ENCODE measurements at places on chromosomes 5 and 9.

GRCh38 chr5:1099926-1100663, 11.8 kb downstream of the SLC12A7 start:
- DNase-seq: no peak

- DNase-seq: no peak
These were observed 277.1 kb downstream of the NR3C1 start for GRCh38 chr5:143126174-143127019.

DNA sequence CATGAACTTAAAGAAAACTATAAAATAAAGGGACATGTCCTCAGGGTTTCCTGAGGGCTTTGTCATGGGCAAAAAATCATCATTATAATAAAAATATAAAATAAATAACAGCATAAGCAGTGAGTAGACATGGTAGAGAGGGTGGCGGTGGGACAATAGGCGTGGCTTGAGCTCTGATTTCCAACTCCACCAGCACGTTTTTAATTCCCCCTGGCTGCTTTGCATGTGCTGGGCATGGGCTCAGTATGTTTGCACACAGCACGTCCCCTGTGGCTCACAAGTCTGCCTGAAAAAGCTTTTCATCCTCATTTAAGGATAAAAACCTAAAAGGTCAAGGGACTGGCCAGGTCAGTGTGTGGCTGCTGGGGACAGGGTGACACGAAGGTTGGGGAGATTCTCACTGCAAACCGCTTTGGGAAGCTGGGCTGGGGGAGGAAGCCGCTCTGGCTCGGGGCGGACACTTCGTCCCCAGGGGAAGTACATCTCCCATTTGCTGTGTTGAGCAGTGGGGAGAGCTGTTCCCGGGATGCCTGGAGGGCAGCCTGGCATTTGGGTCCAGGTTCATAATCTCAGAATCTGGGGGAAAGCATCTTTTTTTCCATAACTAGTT, 32.6 kb downstream of the NKX2-5 start:
- DNase-seq: no peak

GRCh38 chr9:81969971-81970370, 18.6 kb upstream of the SPATA31D1 start:
- DNase-seq: no peak

GRCh38 chr9:7246917-7247522, 489.2 kb downstream of the KDM4C start:
- DNase-seq: no peak

GRCh38 chr5:158812408-158812807, 287.3 kb downstream of the EBF1 start:
- DNase-seq: no peak

DNA sequence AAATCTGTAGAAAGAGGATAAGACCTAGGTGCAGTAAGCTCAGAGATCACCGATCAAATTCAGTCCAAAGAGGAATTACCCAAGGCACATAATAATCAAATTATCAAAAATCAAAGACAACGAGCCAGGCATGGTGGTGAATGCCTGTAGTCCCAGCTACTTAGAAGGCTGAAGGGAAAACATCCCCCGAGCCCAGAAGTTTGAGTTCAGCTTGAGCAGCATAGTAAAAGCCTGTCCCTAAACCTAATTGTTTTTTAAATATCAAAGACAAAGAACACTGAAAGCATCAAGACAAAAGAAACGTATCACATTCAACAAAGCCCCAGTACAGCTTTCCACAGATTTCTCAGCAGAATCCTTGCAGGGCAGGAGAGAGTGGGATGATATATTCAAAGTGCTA, 122.9 kb downstream of the CEP120 start:
- DNase-seq: no peak

- no peak for DNase-seq
These were observed 51.7 kb downstream of the LPAR1 start for GRCh38 chr9:110986529-110986928.

GRCh38 chr5:36637101-36637500, 30.7 kb downstream of the SLC1A3 start:
- DNase-seq: no peak

DNA sequence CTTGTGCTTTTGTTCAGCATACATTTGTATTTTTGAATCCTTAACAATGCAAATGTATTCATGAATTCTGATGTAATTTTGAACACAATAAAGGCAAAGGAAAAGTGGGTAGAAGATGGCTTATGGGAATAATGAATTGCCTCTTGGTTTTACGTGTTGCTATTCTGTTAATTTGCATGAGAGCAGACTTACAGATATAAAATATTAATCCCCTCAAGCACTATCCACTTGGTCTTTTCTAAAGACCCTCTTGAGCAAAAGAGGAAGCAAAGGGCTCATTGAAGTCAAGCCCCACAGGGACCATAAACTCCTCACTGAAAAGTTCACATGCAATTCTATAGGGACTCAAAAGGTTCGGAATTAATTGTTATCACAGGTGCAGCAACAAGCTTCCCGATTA, 51.9 kb downstream of the OSTF1 start:
- DNase-seq: no peak

DNA sequence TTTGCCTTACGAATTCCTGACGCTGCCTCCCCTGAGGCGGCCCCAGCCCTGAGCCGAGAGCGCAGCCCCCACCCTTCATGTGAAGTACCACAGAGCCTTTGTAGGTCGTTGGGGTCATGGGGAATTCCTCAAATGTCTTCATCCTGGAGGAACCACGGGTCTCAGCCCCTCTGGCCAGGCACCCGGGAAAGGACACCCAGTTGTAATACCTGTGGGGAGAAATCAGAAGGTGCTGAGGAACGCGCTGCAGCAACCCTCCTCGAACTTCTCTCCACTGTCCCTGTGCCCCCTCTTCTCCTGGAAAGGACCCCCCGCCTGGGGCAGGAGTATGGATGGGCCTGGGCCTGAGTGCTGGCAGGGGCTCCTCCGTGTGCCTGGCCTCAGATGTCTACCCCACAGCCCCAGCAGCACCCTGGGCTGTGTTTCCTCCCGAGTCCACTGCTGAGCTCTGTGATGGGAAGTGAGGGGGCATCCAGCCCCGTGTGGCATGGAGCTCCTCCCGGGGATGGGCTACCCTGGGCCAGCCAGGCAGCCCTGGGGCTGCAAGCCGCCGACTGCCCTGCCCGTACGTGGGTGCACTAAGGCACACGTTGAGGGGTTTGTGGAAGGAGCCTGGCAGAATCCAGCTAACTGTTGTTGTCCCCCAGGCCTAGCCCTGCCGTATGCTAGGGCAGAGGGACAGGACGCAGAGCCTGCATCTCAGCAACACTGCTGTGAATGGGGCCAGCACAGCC, 18.7 kb upstream of the SCGB3A1 start:
- DNase-seq: no peak

DNA sequence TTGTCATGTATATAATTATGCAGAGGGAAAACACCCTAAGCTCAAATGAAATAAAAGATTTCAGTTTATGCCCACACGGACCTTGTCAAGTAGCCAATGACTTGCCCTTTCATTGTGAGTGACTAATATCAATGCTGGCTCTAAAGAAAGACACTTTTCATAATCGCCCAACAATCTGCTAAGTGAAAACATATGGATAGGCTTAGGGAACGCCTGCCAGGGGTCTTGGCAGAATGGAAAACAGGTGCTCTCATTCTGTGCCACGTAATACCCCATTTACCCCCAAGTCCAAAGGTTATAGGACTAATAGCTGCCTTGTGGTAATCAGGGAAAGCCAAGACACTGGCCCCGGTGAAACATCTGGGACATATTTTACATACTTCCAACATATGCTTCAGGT, 157.7 kb downstream of the SLF1 start:
- DNase-seq: no peak

GRCh38 chr9:83330207-83331196, 207.7 kb downstream of the FRMD3 start:
- no peak for DNase-seq

DNA sequence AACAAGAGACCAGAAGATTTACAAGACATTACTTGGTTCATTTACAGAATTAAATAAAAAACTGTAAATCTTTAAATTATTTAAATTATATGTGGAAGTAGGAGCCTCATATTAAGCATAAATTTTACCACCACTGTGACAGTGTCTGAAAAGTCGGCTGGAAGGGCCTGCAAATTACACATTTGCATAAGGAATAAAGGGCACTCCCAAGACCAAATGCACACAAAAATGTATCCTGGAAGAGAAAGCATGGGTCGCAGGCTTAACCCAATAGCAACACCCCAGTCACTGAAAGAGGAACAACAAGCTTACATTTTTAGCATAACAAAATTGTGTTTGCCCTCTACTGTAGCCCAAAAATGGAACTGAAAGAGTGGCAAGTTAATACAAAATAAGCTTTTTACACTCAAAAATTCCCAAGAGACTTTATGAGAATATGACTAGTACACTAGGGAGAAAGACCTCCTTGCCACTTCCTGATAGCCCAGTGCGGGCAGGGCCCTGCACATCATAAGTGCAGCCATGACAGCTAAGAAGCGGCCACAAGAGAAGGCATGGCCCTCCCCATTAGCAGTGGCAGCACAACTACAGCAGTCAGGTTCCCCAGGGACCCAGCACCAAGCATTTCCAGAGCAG, 482.0 kb downstream of the DTWD2 start:
- DNase-seq: no peak

DNA sequence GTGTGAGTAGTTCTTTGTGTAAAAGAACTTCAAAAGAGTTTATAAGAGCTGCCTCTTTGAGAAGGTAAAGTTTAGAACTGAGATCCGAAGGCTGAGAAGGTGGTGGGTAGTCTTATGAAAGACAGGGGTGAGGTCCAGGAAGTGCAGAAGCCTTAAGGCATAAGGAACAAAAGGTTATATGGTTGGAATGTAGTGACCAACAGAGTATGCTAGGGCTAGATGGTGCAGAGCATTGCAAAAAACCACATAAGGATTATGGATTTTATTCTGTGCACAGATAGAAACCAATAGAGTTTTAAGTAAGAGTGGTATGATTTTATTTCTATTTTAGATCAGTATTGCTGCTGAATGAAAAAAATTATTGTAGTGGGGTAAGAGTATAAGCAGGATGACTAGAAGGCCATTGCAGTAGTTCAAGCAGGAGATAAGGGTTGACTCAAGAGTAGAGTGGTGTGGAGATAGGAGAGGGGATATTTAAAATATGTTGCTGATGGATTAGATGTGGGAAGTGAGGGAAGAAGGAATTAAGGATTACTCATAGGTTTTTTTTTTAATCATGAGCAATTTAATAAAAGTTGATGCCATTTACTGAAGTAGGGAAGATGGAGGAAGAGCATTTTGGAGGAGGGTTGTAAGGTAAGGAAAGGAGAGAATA, 3.7 kb downstream of the RECK start:
- no peak for DNase-seq

GRCh38 chr5:172370648-172371545, 83.4 kb downstream of the SH3PXD2B start:
- DNase-seq: no peak

DNA sequence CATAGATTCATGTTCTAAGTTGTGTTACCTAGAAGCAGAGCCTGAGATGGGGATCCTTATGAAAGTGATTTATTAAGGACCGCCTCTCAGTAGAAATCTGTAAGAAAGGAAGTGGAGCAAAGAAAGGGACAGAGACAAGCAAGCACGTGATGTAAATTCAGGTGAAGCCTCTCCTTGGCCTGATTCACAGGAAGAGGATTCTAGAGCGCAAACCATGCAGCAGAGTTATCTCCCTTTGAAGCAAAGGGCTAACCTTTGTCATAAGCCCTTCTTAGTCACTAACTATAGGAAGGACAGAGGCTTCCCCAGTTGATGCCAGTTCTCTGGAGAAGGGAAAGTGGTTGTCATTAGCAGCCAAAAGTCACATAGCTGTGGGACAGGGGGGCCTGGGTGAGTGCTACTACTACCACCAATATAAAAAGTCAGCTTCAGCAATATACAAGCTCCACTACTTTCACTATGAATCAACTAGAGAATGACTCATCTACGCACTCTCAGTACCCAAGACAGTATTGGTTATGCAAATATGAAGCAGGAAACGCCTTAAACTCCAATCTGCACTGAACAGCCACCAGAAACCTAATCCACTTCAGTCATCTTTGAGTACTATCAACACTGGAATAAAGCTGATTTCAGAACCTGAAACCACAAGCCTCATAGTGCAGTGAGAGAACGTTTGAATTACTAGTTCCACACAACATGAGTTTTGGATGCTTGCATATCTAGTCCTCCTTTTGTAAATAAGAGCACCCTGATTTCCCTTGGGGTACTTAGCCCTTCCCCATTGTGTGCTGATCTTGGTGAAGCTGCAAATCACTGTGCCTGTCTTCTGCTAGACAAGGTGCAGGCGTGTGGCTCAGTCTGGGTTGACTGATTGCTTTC, 162.7 kb downstream of the ZNF608 start:
- DNase-seq: no peak

GRCh38 chr5:138981131-138981530, 106.0 kb upstream of the LRRTM2 start:
- DNase-seq: no peak

Data from amygdala (tissue), 56 donors.